ENCODE measurements at places on chromosomes 7 and 10.

- DNase-seq, result no peak
Measured at GRCh38 chr7:69775231-69775771, 177.0 kb downstream of the AUTS2 start.

- DNase-seq, result no peak
Measured at GRCh38 chr7:92115821-92116220, 18.5 kb downstream of the CYP51A1 start.

DNA sequence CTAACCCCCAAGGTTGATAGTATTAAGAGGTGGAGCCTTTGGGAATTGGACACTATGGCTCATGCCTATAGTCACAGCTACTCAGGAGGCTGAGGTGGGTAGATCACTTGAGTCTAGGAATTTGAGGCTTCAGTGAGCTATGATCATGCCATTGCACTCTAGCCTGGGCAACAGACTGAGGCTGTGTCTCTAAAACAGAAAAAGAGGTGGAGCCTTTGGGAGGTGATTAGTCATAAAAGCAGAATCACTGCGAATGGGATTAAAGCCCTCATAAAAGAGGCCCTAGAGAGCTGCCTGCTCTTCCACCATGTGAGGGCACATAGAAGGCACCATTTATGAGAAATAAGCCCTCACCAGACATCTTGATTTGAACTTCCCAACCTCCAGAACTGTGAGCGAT lies 81.9 kb downstream of the SKAP2 start:
- no peak for DNase-seq

GRCh38 chr7:121163699-121164098 lies 165.1 kb upstream of the WNT16 start:
- no peak for DNase-seq

- no peak for DNase-seq
Measured at GRCh38 chr10:1241322-1241890, 185.2 kb downstream of the WDR37 start.

- DNase-seq, result peak; percentile 51
Measured at GRCh38 chr10:88991899-88992320, 1.3 kb downstream of the FAS start.

DNA sequence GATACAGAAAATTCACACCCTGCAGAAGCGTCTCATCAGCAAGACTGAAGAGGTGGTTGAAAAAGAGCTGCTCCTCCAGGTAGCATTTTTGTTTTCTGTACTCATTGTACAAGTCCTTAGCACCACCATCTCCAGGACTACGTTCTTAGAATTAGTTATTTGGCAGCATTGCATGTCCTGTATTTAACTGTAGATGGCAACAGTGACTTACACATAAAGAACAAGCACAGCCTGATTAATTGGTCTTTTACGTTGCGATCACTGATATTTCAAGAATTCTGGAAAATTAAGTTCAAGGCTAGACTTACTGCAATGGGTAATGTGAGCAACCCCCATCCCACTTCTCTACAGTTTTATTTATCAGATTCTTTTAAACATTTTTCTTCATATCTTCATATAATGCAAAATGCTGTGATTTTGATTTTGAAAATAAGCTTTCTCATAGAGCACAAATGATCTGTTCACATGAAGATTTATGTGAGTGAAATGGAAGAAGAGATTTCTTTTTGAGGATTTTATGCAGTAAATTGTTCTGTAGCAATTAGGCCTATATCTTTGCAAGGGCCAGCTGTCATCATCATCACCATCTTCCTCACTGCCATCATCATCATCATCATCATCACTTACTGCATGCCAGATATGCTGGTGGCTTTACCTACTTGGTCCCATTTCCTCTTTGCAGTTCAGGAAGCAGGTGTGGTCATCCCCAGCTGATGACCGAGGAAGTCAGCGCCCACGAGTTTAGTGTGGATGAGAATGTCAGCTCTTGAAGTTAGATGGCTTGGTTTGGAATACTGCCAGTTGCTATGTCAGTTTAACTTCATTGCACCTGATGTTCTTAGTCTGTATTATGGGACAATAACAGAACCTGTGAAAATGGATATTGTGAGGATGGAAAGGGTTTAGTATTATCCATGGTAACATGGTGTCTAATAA lies 53.4 kb downstream of the CFAP58 start:
- DNase-seq, result peak; percentile 18

DNA sequence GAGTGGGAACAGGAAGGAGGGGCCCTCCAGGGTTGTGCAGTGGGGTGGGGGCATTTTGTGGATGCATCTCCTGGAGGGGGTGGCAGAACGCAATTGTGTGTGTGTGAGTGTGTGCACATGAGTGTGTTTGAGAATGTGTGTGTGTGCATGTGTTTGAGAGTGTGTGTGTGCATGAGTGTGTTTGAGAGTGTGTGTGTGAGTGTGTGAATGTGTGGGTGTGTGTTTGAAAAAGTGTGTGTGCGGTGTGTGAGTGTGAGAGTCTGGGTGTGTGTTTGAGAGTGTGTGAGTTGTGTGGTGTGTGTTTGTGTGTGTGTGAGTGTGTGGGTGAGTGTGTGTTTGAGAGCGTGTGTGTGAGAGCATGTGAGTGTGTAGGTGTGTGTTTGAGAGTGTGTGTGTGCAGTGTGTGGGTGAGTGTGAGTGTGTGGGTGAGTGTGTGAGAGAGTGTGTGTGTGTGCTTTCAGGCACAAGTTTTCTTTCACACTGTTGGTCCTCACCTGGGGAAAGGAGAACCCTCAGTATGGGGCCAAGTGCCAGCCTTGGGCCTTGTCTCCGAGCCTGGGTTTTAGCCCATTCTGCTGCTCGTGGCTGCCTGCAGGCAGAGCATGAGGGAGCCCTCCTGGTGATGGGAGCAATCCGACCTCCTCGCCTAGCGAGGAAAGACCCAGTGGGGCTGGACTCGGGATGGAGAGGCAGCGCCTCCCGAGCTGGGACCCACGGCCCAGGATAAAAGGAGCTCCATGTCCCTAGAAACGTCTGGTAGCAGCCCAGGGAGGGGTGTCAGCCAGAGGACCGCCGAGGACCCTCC lies 35.6 kb downstream of the CDH23 start:
- DNase-seq, result no peak

- peak; percentile 32 for DNase-seq
Measured at GRCh38 chr10:72088889-72089575, 681 bp upstream of the SPOCK2 start.

- DNase-seq, result no peak
Measured at GRCh38 chr7:23715099-23715498, 5.1 kb downstream of the STK31 start.

DNA sequence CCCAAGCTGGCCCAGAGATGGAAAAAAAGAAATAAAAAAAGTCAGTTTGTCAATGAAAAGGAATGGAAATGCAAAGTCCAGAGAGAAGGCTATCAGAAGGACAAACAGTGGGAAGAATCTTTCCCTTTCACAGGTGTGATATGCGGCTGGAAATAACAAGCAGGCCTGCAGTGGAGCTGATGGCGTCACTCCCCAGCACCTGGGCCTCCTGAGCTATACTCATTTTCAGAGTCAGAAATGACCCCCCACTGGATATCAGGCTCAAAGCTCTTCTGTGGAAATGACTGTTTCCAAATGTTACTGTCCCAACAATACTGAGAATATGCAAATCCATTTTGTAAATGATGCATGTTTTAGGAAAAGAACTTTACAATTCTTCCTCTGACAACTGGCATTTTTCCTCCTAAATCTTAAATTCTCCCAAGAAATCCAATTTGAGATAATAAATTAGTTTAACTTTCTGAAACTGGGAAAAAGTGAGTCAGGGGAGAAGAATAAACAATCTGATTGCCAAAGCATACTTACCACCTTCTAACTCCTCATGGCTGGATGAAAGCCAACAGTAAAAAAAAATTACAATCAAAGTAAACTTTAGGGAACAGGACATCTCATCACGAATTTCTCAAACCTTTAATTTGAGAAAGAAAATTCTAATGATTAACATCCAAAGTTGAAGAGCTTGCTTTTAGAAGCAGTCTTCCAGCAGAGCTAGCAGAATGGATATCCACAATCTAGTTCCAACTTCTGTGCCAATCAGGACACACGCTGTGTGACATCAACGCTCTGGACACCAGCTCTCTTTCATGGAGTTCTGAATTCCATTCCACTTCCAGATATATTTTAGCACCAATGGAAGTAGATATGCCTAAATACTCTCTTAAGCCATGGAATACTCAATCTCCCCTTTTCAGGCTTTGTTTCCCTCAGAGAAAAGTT lies 5.3 kb upstream of the CUZD1 start:
- no peak for DNase-seq

DNA sequence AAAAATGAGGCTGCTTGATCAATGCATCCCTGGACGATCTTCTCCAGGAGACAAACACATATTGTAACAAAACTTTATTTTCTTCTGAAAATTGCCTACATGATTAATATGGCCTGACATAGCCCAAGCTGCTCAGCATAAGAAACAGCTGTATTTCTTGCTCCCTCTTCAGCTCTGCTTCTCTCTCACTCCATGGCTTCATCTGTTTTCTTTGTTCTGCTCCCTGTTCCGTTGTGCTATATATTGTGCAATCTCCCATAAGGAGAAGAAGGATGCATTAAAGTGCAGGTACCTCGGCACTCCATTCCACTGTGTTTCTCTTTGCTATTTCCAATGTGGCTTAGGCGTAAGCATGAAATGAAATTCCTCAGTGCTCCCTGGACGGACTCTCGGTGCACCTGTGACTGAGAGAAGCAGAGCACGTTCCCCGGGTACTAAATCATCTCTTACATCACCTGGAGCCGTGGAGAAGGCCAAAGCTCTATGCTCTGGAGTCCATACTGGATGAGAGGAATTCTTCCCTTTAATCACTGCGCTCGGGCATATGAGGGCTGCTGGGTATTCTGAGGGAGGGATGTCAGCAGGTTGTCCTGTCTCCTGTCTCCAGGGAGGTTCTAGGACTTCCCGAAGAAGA lies 254.3 kb downstream of the GALNT17 start:
- DNase-seq, result no peak

DNA sequence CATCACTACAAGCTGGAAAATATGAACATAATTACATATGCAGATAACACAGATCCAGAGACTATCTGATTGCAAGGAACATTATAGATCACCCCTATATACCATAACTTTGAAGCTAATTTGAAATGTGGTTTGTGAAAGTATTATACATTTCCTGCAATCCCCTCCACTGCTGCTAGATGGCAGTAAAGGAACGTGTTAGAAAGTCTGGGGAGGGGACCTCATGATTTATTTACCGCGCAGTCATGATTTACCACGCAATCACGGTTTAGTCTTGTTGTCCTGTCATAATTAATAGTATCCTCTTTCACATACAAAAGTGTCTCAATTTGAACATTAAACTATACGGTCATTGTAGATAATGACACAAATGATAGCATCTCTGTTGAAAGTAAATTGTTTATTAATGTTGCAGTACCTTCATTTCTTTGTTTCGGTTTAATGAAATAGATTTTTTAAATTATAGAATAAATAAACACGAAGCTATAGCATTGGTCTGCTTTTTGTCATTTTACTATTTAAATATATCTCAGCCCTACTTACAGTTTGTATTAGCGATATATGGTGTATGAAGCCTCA lies 145.3 kb upstream of the PRSS1 start:
- DNase-seq, result peak; percentile 62

GRCh38 chr10:72124381-72124780 lies 36.0 kb upstream of the SPOCK2 start:
- DNase-seq, result no peak

- no peak for DNase-seq
Measured at GRCh38 chr7:85997515-85997914, 646.2 kb upstream of the GRM3 start.

- no peak for DNase-seq
Measured at GRCh38 chr10:13712476-13712836, 125.7 kb downstream of the PRPF18 start.

GRCh38 chr7:155265144-155265543 lies 32.5 kb upstream of the INSIG1 start:
- no peak for DNase-seq

- no peak for DNase-seq
Measured at GRCh38 chr10:69757553-69758309, 44.0 kb upstream of the COL13A1 start.

DNA sequence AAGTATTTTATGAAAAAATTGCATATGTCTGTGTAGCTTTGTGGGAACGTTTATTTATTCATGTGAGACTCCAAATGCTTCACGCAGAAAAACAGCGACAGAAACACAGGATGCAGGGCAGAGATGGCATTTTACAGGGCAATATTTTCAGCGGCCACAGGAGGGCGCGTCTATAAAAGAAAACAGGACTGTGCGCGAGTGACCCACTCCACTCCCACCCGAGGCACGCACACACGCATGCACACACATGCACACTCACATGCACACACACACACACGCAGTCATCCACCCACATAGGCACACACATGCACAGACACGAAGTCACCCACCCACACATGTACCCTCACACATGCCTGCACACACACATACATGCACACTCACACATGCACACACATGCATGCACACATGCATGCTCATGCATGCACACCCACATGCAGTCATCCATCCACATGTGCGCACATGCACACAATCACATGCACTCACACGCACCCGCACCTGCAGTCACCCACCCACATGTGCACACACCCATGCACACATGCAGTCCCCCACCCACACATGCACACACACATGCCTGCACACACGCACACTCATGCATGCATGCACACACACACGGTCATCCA lies 96.3 kb downstream of the DNAJB6 start:
- peak; percentile 78 for DNase-seq

DNA sequence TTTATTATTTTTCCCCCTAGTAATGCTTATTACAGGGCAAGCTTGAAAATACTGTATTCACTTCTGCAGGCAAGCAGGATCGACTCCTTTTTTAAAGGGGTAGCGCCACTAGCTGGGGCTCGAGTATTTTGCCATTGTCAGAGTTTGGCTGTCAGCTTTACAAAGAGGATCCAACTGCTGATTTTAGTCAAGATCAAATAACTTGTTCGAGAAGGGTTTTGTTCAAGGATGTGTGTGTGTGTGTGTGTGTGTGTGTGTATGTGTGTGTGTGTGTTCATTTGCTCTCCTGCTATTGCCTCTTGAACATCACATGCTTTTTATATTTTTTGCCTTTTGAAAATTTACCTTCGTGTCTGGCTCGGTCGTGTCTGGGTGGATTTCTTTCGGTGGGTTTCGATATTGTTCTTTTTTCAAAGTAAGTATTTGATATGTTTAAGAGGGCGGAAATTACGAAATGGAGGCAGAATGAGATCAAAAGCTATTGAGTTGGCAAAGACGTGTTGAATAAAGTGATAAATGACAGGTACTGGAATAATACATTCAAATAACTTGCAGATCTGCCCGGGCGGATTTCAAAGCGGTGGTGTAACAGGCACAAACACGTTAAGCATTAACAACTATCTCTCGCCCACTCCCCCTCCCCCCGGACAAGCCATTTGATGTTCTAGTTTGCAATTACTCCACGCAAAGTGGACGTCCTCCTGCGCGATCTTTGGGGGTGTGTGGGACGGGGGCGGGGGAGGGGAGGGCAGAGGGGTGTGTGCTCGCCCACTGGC lies 1.1 kb downstream of the ARID5B start:
- peak; percentile 64 for DNase-seq

DNA sequence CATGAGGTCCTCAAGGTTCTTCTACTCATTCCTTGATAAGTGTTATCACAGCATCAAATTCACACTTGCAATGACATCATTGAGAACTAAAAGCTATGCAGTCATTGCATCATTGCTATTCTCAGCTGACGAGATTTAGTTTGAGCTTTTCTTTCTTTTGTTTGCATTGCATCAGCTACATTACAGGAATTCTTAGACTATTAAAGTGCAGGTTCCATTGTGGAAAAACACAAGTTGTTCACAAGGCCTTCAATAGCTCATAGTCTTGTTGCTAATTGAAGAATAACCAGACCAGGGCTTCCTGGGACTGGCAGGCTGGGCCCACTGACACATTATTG lies 139.3 kb downstream of the CXCL12 start:
- no peak for DNase-seq

GRCh38 chr7:22216309-22216708 lies 140.6 kb downstream of the RAPGEF5 start:
- no peak for DNase-seq

Data from GM13976 (cell line).